Fibroblast of skin of right quadriceps (primary cell): ENCODE measurements at places on chromosomes 2 and 18.

DNA sequence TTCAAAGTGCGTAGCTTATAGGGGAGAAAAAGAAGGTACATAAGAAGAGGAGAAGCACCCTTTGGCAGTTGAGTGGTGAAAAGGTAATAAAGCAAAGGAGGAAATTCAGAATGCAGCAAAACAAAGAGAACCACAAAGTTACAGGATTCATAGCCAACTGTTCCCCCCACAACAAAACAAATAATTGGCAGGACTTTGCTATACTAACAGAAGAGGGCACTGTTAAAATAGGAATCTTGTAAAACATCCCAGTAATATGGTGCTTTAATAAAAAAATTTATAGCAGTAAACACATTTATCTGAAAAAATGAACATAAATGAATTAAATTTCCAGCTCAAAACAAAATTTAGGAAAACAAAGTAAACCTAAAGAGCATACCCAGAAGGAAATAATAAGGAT lies 42.3 kb downstream of the R3HDM1 start:
- no peak for DNase-seq

DNA sequence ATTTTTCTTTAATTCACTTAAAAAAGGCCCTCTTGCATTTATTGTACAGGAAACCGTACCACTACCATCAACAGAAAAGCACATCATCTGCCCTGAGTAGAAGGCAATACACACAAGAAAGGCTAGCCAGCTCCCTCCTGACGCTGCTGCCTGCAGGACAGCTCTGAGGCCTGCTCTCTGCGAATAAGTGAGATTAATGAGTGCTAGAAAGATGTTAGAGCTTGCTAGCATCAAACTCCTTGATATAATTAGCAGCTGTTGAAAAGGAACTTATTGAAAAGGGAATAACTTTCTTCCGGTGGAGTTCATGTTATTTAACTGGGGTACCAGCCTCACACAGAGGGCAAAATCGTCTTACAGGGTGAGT lies 56.1 kb downstream of the INHBB start:
- DNase-seq = no peak

GRCh38 chr2:191578031-191578430 lies 99.9 kb upstream of the NABP1 start:
- DNase-seq = no peak

- DNase-seq = no peak
These were observed 461.9 kb downstream of the PTPRM start for GRCh38 chr18:8029061-8029460.

GRCh38 chr2:27123302-27124150 lies at the start of gene ABHD1:
Gene ABHD1 (plus strand): TSS chr2:27123815. CDS start chr2:27123949, 134 bp downstream.
- DNase-seq = no peak

DNA sequence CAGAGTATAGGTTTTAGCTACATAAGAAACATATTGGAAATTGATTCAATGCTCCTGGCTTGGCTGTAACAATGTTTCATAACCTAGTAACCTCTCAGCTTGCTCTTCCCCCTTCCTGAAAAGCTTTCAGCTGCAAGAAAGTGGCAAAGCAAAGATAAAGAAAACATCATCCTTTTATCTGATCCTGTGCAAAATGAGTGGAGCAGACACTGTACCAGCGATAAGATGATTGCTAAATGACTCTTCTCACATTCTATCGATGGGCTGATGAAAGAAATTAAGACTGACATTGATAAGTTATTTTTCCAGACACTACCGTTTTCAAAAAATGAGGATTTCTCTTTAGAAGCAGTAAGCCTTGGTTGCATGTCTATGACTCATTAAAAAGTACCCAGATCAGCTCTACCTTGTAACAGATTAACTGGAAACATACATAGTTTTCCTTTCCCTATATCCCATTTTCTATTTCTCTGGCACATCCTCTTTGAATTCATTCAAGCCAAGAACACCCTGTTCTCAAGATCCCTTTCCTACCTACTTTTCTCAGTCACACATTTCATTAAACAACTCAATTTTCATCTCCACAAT lies 87.1 kb upstream of the LYPD1 start:
- no peak for DNase-seq

GRCh38 chr2:45892425-45892745 lies 240.9 kb downstream of the PRKCE start:
- peak; percentile 69 for DNase-seq

DNA sequence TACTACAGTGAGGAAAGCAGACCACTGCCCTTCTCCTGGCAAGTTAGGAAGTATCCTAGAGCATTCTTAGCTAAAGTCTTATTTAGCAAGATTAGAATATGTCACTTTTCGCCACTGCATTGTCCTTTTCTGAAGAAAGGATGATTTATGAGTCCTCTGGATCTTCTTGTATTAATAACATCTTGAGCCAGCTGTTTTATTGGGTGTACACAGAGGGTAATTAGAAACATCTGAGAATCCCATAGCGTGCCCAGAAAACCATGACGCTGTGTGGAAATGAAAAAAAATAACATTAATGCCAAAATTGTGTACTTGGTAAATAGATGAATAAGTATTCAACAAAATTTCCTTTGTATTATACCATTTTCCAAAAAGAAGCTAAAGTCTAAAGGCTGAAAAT lies 198.7 kb downstream of the LTBP1 start:
- DNase-seq = peak; percentile 80
